Hair follicular keratinocyte (primary cell): ENCODE measurements at places on chromosomes 5 and 9. TPM values are rescaled to one million over a fixed set of nuclear protein-coding genes. Genes with fewer than 3 reads are reported as not detected.

The GPRIN1 gene
- total RNA-seq: 8.7 and 11.0 TPM in 2 replicates

The CCDC107 gene
- 17.2 and 18.8 TPM in 2 replicates for total RNA-seq

The SLC4A9 gene
- not detected in 2 replicates for total RNA-seq

The RASGRF2 gene
- under 0.01 and 0.15 TPM in 2 replicates for total RNA-seq
